ENCODE measurements at places on chromosomes 6 and 20.

DNA sequence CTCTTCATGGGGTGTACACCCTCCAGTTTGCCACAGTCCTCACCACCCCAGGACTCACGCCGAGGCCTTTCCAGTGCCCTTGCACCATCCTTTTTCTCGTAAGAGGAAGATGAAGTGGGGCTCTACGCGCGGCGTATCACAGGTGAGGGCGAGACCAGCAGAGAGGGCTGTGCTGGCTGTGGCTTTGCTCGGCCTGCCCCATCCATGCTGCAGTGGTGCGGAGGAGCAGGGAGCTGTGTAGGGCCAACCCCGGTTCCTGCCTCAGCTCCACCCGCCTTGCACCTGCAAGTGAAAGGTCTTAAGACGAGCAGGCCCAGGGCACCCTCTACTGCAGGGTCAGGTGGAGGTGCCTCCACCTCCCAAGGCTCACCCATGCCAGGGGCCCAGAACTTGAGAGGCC, 24.1 kb downstream of the RBCK1 start:
- no peak for DNase-seq

GRCh38 chr6:2684766-2685754, 65.7 kb downstream of the MYLK4 start:
- DNase-seq: no peak

- no peak for DNase-seq
Observed at GRCh38 chr6:4808396-4808795, 32.2 kb downstream of the CDYL start.

- no peak for DNase-seq
Observed at GRCh38 chr20:6855104-6855503, 87.6 kb downstream of the BMP2 start.

GRCh38 chr6:165766026-165766425, 103.0 kb upstream of the PDE10A start:
- no peak for DNase-seq

GRCh38 chr6:37802810-37803209, 16.7 kb upstream of the ZFAND3 start:
- no peak for DNase-seq

All from Ammon's horn (tissue), 1 donor.